ENCODE measurements at places on chromosomes 3 and 15.

DNA sequence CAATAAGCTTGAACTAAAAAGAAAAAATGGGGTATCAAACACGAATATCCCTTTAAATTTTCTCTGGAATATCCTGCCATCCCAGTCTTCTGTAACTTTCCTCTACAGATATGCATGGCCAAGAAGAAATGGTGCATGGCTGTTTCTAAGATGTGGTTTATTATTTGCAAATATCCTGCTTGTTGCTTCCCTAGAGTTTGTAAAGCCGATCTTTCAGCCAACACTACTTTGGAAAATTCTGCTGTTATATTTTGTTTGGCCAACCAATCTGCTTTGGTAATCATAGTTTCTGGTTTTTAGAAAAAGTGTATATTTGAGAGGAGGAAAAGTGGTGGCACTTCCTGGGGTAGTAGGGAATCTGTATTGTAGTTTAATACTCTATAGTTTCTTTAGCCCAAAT, 13.9 kb downstream of the PHLDB2 start:
- no peak for DNase-seq

GRCh38 chr3:74263031-74263430, 351.4 kb downstream of the CNTN3 start:
- DNase-seq, result no peak

GRCh38 chr15:68271854-68272471, 5.6 kb upstream of the FEM1B start:
- DNase-seq, result no peak

DNA sequence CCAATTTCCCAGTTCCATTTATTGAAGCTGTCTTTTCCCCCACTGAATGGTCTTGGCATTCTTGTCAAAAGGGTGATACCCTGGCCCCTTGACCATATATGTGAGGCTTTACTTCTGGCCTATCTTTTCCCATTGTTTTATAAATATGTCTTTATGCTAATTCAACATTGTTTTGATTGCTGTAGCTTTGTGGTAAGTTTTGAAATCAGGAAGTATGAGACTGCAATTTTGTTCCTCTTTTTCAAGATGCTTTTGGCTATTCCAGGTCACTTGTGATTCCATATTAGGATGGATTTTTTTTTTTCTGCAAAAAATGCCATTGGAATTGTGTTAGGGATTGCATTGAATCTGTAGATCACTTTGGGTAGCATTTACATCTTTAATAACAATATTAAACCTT, 141.2 kb upstream of the MANF start:
- no peak for DNase-seq

Data from CD4-positive, alpha-beta T cell treated with Interleukin-6 at 100 ng/mL for 8 hours (primary cell).